RCC 7860 (cell line): ENCODE measurements at places on chromosomes 2 and 18.

DNA sequence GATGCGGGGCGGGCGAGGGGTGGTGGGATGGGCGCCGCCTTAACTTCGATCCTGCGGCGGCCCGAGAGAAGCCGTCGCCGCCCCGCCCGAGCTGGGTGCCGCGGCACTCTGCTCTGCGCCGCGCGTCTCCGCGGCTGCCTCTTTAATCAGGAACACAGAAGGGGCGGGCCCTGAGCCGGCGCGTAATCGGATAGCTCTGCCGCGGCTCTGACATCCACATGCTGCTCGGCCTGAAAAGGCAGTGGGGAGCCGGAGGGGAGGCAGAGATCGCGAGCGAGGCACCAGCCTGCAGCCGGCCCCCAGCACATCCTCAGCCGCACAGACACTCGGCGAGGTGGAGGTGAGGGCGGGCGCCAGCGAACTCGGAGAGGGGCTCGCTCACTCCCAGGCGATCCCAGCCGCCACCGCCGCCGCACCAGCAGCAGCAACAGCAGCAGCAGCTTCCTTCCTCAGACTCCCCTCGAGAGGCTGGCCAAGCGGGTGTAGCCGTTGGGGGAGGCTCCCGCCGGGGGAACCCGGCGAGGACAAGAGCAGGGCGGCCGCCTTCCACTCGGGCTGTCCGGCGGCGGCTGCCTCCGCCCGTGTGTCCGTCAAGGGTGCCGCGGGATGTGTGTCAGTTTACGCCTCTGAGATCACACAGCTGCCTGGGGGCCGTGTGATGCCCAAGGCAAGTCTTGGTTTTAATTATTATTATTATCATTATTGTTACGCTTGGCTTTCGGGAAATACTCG lies at the start of gene NRP2:
NRP2 (plus strand) TSS at position 263 of the 732 bp plus-strand sequence. CDS start 790 bp downstream, outside the sequence.
- peak; percentile 82 for DNase-seq

GRCh38 chr2:218984239-218985020 lies 554 bp downstream of the FEV start:
- DNase-seq = no peak

DNA sequence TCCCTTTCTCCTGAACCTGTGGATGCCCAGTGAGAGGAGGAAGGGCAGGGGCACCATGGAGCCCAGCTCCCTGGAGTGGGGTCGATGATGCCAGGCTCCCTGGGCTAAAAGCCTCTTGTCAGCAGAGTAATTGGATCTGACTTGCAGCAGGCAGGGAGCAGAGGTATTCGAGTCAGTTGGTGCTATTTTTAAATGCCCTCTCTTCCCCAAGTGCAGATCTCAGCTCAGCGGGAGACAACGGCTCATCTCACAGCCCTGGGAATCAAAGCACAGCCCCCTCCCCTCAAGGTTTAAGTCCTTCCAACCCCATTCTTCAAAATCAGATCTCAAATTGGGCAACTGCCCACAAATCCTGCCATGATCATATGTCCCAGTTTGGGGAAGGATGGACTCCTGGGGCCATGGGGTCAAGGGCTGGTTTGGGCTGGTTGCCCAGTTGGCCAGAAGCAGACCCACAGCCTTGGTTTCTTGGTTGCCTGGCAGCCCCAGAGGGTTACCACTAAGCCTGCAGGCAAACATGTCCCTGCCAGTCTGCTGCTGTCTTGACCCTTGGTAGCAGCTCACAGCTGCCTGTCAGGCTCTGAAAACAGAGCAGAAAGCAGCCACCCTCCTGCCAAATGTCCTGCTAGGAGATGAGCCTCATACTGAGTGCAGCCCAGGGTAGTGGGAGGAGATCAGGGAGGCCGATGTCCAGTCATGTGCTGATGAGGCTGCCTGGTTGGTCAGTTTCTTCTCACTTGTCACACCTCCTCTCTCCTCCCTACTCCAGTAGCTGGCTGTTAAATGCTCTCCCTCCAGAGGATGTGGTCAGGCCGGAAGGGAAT lies 244.9 kb downstream of the LOXHD1 start:
- no peak for DNase-seq

- no peak for DNase-seq
Observed at GRCh38 chr2:120522151-120522751, 176.3 kb downstream of the INHBB start.

DNA sequence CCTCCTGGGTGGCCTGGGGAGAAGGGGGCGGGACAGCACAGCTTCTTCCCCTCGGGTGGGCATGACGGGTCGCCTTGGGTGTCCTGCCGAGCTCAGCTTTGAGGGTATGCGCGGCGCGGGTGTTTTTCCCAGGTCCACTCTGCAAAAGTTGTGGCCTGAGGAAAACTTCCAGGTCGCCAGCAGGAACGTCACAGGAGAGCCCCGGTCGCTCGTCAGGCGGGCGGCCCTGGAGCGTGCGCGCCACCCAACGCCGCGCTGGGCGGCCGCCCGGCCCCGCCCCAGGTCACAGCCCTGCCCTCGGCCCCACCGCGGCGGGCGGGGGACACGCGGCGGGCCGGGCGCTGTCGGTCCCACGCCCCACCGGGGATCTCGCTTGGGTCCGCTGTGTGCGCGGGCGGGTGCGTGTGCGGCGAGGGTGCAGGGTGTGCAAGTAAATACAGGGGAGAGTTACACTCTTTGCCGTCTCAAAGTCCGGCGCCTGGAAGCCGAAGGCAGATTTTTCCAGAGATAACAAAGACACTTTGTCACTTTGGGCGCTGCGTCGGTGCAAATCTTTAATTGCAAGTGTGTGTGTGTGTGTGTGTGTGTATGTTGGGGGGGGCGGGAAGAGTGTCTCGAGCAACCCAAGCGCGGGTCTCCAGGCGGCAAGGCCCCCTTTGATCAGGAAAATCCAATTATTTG lies 616 bp upstream of the SP5 start:
- no peak for DNase-seq

- DNase-seq = no peak
Observed at GRCh38 chr2:133221398-133221797, 346.9 kb downstream of the NCKAP5 start.

GRCh38 chr2:235511187-235511661 lies 17.4 kb downstream of the AGAP1 start:
- DNase-seq = peak; percentile 95

GRCh38 chr2:178229927-178230326 lies 35.6 kb downstream of the OSBPL6 start:
- DNase-seq = no peak

DNA sequence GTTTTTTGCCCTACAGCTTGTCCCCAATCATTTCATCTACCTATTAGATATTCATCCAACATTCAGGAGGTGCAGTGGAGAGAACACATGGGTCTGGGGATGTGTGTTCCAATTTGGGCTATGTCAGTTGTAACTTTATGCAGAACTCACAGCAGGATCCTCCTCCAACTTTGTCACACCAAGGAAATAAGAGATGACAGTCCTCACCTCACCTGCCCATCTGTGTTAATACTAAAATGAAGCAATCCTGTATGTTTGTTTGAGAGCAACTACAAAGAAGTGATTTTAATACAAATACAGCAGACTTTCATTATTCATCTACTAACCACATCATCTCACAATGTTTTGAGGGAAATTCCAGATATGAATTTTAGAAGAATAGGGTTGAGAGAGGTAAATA lies 126.7 kb downstream of the ARHGAP15 start:
- no peak for DNase-seq

DNA sequence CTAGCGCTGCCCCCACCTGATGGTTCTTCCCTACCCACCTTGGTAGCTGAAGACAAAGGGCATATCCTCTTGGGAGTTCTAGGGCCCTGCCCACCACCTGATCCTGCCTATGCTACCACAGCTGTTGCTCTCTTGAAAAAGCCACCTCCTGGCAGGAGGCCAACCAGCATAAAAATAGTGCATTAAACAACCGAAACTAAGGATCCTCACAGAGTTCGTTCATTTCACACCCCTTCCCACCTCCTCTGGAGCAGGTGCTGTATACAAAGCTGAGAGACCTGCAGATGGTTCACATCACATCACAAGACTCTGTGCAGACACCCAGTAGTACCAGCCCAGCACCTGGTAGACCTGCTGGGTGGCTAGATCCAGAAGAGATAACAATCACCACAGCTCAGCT lies 1348.0 kb upstream of the TMEFF2 start:
- no peak for DNase-seq

- no peak for DNase-seq
Observed at GRCh38 chr2:29105375-29105774, 9.8 kb upstream of the CLIP4 start.

DNA sequence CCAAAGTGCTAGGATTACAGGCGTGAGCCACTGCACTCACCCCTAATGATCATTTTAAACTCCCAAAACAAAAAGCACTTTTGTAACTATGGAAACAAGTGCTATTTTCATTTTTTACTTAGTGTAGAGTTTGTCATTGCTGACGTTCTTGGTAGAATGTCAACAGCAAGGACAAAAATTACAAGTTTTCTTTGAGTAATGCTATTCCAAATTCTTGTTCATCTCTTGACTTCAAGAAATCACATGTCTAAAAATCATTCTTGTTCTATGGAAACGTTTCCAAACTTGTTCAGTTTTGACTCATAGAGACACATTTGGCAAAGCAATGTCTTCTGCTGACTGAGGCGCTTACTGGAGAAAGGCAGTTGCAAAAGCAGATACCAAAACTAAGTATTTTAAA lies 82.6 kb downstream of the MBP start:
- DNase-seq = no peak

- DNase-seq = no peak
Observed at GRCh38 chr2:159716857-159717256, 4.6 kb downstream of the MARCHF7 start.

GRCh38 chr2:98458667-98459380 lies 14.2 kb downstream of the INPP4A start:
- DNase-seq = no peak

DNA sequence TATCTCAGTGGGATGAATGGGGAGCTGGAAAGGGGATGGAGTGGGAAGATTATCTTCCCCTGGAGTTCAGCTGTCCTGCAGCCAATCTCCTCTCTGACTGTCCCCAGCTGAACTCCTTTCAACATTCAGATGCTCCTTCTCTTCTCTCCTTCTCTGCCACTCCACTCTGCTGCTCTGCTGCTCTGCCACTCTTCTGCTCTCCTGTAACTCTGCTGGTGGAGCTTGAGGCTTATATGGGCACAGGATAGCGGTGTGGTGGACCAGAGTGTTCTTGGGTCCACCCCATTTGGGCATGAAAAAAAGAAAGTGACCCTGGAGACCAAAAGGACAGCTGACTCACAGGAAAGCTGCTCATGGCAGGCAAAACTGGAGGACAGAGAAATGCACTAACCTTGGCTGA lies 26.6 kb downstream of the FAHD2B start:
- no peak for DNase-seq

- no peak for DNase-seq
Observed at GRCh38 chr2:25246558-25247290, 78.3 kb upstream of the POMC start.

DNA sequence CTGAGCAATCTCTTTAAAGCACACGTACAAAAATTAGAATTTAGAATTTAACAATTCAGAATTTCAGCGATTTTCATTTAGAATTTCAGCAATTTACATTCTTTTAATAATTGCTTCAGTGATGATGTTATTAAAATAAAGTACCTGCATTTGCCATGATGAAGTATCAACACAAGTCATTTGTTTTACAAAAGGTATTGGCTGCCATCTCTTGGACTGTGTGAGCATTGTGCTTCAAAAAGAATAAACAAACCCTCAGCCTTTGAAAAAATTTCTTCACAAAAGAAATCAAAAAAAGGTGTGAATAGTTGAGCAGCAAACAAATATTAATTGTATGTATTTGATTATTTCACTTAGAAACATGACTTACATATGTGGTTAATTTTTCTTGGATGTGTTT lies 27.1 kb upstream of the ZC3H15 start:
- no peak for DNase-seq

GRCh38 chr2:20052229-20052851 lies 912 bp upstream of the LAPTM4A start:
- peak; percentile 38 for DNase-seq

GRCh38 chr2:946073-946948 lies 4.3 kb upstream of the SNTG2 start:
- no peak for DNase-seq

DNA sequence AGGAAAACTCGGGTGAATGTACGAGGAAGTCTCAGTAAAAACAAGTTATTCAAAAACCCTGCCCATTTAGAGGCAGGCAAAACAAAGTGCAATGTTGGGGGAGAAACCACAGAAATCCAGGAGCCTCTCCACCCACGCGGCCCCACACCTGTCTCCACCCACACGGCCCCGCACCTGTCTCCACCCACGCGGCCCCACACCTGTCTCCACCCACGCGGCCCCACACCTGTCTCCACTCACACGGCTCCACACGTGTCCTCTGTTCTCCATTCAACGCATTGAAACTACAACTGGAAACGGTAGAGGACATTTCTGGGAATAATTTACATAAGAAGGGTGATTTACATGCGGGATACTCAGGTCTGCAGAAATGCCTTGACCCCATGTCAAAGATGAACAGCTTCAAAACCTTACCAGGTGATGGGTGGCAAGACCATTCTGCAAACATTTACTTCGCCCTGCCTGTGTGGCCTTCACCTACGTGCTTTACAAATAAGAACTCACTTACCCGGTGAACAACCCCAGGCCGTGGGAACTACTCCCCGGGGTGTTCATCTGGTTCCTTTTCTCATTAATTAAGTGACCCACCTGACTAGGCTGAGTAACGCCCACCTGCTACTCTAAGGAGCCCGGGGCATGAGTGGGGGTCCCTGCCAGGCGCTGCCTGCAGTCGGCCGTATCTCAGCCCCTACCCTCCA lies 100.4 kb downstream of the EIPR1 start:
- no peak for DNase-seq

DNA sequence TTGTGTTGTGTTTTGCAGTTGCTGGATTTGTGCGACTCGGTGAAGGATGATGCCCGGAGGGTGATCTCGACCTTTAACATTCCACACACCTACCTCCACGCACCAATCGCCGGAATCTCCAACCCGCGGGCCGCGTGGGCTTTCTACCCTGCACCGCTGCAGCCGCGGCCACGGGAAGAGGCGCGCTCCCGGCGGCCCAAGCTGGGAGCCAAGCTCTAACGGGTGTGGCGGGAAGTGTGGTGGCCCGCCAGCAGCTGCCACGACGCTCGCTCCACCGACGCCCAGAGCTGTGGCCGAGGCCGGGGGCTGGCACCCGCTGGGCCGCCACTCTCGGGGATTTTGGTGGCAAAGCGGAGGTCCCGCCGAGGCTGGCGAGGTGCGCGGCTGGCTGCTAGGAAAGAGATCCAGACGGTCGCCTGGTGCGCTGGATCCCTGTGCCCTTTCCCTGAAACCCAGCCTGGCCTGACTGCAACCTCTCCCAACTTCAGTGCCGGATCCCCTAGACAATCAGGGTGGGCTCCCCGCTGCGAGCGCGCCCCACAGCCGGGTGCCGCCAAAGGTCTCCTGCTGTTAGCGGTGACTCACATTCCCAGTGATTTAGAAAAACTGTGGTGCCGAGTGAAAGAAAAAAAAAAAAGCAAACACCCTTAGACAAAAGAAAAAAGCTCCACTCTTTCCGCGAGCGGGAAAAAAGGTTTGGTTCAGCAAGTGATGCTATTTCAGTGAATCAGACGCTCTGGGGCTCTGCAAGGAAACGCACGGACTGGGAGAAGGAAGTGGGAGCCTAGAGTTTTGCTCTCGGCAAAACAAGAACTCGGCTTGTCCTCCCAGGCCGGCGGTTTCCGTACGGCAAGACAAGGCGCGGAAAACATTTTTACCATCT lies 2.9 kb upstream of the BCL2L11 start:
- no peak for DNase-seq
